H4 (cell line): ENCODE measurements at places on chromosomes 5 and 9. TPM values are rescaled to one million over a fixed set of nuclear protein-coding genes. Genes with fewer than 3 reads are reported as not detected.

Gene PCDHGA6
- 0.97 and 1.5 TPM in 2 replicates for total RNA-seq

GRCh38 chr5:582936-583635 is 29.1 kb upstream of the CEP72 start:
- no peak for DNase-seq

DNA sequence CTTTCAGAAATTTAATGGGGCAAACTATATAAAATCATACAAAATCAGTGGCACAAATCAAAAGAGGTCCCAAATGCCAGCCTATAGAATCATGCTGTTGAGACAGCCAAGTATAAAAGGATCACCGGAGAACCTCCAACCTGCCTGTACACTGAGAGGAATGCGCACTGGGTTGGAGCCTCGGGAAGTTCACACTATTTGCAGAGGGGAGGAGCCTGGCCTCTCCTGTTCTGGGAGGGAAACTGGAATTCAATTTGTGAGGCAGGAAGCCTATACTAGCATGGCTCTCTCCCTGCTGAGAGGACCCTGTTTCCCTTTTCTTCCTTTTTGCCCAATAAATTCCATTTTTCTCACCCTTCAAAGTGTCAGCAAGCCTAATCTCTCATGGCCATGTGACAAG is 406.0 kb downstream of the HINT1 start:
- DNase-seq, result no peak

GRCh38 chr5:145557345-145557744 is 277.8 kb downstream of the PRELID2 start:
- DNase-seq, result no peak

DNA sequence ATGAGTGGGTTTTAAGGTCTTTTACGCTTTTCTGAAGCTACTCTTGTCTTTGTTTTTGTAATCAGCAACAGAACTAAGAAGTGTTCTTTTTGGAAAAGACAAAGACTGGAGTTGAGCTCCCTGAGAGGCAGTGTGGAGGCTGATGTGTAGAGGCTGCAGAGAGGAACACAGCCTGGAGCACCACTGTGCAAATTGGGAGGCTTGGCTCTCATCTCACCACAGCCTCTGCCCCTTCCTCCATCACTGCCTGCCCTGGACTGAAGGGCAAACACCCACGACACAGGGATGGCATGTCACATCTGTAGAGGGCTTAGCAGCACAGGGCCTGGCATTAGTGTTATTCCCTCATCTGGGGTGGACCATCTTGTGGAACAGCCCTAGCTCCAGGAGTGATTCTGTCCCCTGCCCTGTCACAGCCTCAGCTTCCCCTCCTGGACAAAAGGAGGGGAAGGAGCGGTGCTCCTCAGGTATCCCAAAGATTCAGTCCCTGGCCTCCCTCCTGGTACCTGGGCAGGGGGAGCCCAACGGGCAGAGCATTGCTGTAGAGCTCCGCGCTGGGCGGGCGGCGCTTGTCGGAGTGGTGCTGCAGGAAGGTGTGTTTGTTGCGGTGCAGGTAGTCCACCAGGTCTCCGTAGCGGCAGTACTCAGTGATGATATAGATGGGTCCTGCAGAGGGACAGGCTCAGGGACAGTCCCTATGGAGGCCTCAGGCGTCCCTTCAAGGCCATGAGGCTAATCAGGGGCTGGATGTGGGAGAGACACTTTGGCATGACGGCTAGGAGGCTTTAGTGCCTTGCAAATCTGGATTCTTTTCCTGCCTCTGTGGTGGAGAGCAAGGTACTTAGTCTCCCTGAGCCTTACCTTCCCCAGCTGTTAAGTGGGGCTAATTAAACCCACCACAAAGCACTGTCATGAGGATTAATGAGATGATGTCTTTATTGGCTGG is 32.8 kb downstream of the PDGFRB start:
- no peak for DNase-seq

DNA sequence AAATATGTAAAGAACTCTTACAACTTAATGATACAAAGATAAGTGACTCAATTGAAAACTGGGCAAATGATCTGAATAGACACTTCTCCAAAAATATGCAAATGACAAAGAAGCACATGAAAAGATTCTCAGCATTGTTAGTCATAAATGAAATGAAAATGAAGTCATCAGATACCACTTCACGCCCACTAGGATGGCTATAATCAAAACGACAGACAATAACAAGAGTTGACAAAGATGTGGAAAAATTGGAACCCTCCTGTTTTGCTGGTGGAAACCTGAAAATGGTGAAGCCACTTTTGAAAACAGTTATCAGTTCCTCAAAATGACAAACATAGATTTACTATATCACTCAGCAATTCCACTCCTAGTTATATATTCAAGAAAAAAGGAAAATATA is 7.9 kb upstream of the SYK start:
- no peak for DNase-seq
